ENCODE measurements at places on chromosomes 2 and 18.
A peak's percentile ranks its signal among the peaks of the same experiment; 100 is the strongest.

DNA sequence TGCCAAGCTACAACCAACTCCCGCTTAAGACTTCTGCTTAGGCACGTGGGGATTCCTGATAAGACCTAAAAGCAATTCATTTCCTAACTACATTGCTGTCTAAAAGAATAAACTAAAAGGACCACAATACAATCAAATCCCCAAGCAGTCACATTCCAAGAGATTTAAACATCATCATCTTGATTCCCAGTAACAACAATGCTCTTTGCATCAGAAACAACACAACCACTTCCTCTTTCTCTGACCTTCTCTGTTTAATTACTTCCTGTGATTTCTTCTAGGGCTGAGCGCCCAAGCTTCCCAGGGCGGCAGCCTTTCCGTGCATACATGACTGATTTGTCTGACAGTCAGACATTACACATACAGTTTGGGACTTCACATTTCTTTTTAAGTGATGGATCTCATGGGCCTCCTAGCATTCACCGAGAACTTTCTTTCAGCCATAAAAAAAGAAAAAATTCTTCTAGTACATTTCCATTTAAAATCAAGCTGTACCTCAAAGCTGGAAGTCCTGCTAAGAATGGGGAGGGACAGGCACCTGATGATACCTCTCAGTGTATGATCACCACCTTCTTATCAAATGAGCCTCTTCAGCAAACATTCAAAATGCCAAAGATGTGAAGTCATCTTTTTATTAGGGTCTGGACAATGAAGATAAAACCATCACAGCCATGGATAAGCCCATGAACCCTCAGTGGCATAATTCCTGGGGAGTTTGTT is 11.5 kb downstream of the SPRED2 start:
- DNase-seq = no peak

DNA sequence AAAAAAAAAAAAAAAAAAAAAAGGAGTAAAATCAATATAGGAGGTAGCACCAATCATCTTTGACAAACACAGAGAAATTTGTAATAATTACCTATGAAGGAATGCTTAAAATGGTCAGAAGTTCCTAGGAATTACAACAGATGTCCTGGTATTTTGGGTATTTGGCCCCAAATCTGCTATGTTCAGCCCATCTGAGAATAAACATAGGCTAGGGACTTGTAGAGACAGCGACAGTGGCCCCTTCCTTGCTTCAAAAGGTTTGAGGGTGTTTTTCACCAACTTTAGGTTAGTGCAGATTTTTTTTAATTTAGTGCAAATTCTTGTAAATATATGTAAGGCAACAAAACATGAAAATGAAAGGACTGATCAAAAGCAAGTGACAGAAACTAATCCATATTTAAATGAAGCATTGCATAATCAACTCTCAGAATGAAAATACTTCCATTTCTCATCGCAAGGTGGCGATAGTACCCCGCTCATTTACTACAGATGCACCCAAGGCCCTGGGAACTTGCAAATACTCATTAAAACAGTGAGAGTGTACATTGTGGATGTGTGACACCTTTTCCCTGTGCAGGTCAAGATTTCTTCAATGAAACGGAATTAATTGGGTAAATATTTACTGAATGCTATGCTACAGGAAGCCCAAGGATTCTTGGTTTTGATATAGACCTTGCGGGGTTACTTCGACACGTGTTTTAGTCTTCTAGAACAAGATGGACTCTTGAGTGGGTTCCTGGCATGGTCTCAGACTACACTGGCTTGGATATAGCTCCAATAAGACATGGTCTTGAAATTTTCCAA is 44.6 kb downstream of the FAM124B start:
- DNase-seq = peak; percentile 40

- no peak for DNase-seq
Measured at GRCh38 chr18:35458677-35459441, 38.9 kb downstream of the INO80C start.

- no peak for DNase-seq
Measured at GRCh38 chr2:220736778-220737177, 835.3 kb downstream of the EPHA4 start.

- no peak for DNase-seq
Measured at GRCh38 chr2:45483997-45484396, 127.1 kb downstream of the SRBD1 start.

- no peak for DNase-seq
Measured at GRCh38 chr2:205613970-205614559, 68.2 kb upstream of the NRP2 start.

GRCh38 chr2:219636941-219637841 is 9.8 kb downstream of the SLC4A3 start:
- DNase-seq = no peak

DNA sequence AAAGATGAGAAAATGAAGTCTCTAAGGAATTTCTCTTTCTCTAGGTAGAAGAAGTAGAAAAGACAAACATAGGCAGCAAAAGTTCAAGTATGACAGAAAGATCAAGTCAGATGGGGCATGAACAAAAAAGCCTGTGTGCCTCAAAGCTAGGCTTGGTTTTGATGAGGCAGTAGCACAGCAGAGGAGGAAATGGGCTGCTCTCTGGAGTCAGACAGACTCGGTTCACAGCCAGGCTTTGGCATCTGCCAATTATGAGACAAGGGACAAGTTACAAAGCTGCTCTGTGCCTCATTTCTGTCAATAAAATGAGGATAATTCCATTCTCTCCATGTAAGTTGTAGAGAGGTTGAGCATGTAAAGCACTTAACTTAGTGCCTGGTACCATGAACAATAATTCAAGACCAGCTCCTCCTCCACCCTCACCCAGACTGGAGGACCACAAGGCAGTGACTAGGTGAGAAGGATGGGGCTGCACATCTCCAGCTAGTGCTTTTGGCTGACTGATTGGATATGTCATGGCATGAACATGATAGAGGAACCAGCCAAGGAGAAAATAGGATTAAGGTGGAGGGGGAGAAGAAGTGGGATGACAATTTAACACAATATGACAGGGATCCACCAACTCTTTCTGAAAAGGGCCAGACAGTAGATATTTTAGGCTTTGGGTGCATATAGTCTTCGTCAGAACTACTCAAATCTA is 84.6 kb downstream of the TMEM163 start:
- no peak for DNase-seq

GRCh38 chr2:9990736-9991135 is 39.2 kb downstream of the GRHL1 start:
- DNase-seq = no peak

- no peak for DNase-seq
Measured at GRCh38 chr2:232543491-232543890, 4.0 kb downstream of the CHRNG start.

GRCh38 chr2:95389245-95390119 is 13.0 kb upstream of the FAHD2A start:
- peak; percentile 59 for DNase-seq

GRCh38 chr2:48213646-48214045 is 307.3 kb upstream of the FBXO11 start:
- DNase-seq = no peak

GRCh38 chr2:239522002-239522739 is 121.4 kb upstream of the HDAC4 start:
- no peak for DNase-seq

DNA sequence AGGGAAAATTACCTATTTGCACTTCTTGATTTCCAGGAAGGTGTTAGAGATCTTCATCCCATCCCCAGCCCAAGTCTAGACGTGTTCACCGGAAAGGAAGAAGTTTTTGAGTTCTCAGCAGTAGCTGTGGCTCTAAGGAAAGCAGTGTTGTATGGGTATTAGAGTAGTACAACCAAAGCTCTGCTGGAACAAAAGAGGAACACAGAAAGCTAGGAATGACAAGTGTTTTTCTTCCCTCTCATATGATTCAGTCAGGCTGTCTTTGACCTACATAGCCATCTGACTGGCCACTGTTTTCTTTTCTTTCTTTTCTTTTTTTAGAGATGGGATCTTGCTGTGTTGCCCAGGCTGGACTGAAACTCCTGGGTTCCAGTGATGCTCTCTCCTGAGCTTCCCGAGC is 82.7 kb upstream of the SLC39A10 start:
- no peak for DNase-seq

GRCh38 chr2:160175169-160176134 is 24.6 kb downstream of the ITGB6 start:
- no peak for DNase-seq

DNA sequence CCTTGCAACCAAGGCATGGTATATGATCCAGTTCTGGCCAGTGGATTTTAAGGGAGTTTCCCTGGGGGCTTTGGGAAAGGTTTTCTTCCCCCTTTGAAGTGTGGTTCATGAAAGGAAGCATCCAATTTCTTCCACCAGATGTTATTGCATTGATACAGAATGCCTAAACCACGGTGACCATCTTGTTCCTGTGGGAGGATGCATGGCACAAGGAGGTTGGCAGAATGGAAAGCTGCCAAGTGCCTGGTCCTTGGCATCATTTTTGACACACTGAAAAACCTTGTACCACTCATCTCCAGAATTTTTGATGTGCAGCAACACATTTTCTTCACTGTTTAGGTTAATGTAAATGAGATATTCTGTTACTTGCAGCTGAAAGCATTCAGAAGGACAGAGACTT is 55.2 kb upstream of the CXCR4 start:
- no peak for DNase-seq

- no peak for DNase-seq
Measured at GRCh38 chr2:237257471-237257951, 156.5 kb downstream of the COL6A3 start.

- DNase-seq = no peak
Measured at GRCh38 chr2:14143435-14143834, 489.1 kb upstream of the LRATD1 start.

- DNase-seq = no peak
Measured at GRCh38 chr2:120587279-120587996, 148.2 kb upstream of the GLI2 start.

GRCh38 chr2:126915903-126916302 is 17.2 kb downstream of the TEX51 start:
- DNase-seq = no peak

- no peak for DNase-seq
Measured at GRCh38 chr2:62852254-62852653, 146.7 kb downstream of the EHBP1 start.

- DNase-seq = no peak
Measured at GRCh38 chr18:23585897-23586248, 433 bp downstream of the NPC1 start.

- DNase-seq = no peak
Measured at GRCh38 chr2:72969706-72970105, 52.4 kb downstream of the EMX1 start.

GRCh38 chr2:11155381-11156035 is at the start of gene SLC66A3:
Gene SLC66A3 (plus strand): TSS chr2:11155467. CDS start chr2:11155547, 80 bp downstream.
- peak; percentile 93 for DNase-seq

GRCh38 chr2:153823880-153824279 is 47.8 kb upstream of the GALNT13 start:
- DNase-seq = no peak

DNA sequence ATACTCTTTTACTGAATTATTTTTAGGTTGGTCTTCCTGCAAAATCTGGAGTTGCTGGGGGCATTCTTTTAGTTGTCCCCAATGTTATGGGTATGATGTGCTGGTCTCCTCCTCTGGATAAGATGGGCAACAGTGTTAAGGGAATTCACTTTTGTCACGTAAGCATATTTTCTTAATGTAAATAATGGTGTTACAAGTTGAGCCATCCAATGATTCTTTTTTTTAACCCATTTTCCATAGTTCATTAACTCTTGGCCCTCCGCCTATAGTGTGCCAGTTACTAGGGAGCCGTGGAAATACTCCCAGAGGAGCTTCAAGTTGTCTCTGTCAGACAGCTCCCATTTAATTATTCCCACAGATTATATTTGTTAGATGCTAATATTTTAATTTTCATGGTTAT is 49.8 kb downstream of the GLS start:
- DNase-seq = no peak

DNA sequence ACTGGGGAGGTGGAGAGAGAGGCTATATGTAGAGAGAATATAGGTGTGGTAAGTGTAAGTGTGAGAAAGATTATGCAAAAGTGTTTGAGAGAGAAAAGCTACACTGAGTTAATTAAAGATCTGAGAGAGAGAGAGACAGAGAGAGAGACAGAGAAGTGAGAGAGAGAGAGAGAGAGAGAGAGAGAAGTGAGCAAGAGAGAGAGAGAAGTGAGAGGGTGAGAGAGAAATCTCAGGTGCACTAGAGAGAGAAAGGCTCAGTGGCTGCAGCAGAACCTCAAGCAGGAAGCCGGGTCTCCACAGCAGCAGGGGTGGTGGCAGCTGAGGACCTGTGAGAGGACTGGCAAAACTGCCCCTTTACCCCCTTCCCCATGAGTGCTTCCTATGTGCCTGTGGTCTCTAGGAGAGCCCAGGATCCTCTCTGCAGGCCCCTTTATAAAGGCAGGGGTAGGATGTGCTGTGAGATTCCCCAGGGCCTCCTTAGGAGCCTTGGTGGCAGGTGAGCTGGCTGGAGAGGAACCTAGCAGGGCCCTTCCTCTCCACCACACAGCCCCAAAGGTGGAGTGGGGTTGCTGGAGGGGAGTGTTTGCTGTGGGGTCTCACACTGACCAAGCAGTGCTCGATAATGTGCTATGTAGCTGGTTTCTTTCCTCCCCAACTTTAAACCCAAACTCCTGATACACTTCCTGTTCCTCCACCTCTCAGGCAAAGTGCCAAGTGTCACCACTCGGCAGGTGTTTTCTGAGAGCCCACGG is 52.6 kb downstream of the SLC4A5 start:
- peak; percentile 79 for DNase-seq

DNA sequence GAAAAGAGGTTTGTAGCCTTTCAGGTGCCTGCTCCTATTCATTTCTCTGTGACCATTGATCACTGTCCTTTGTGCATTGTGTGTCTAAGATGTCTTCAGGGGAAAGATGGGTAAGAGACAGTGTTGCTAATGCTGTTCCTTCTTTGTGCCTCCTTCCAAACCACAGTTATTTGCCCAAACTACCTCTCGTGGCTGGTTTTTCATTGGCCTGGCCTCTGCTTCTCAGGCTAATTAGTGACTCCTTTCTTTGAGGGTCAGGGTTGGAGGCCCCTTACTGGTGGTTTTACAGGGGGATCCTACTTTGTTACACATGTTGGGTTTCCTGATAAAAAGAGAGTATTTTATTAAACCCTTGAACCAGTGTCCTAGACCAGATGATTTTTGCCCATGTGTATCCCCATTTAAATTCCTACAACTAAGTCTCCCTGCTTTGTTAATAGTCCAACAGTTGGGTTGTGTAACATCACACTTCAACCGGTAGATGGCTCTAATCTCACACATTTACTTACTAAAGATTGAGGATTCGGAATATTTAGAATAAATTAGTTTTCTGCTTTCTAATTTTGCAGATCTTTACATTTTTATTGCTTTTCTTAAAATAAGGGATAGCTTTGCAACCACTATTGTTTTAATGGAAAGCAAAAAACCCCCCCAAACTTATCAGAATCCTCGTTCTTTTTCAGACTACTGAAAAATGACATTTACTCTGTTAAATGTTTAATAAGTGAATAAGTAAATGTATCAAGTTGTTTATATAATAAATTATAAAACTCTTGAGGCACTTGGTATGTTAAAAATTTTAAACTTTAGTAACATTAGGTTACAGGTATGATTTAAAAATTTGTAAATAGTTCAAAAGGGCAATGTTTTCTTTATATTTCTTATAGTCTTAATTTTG is 2.4 kb downstream of the MARS2 start:
- DNase-seq = no peak

DNA sequence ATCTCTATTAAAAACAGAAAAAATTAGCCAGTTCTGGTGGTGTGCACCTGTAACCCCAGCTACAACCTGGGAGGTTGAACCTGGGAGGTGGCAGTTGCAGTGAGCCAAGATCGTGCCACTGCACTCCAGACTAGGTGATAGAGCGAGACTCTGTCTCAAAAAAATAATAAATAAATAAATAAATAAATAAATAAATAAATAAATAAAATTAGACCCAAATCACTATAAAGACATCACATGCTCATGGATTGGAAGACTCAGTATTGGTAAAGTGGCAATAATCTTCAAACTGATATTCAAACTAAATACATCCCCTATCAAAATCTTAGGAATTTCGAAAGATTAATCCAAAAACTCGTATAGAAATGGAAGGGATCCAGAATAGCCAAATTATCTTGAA is 15.5 kb upstream of the GALNT1 start:
- no peak for DNase-seq

Measured in CD4-positive, alpha-beta T cell (primary cell).